CD4-positive, alpha-beta T cell treated with Interferon alpha-2 for 1 hour (primary cell): ENCODE measurements at places on chromosomes 11 and 22.

GRCh38 chr22:45169591-45170466 lies 6.1 kb downstream of the NUP50 start:
- DNase-seq, result peak; percentile 21

- DNase-seq, result no peak
These were observed 38.0 kb downstream of the EXT2 start for GRCh38 chr11:44133335-44133946.

DNA sequence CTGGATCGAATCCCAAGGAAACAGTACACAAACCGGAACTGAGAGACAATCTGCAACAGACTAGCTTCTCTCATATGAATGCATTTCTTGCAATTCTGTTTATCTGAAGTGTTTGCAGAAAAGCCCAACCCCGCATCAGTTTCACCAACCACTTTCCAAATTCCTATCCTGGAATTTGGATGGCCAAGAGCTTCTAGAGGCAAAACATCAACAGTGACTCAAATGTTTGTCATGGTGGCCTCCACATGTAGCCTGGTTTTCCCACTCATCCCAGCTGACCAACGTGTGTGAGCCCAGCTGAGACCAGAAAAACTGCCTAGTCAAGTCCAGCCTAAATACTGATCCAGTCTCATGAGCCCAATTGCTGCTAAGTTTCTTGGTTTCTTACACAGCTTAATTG lies 8.3 kb upstream of the MIEF1 start:
- DNase-seq, result no peak

DNA sequence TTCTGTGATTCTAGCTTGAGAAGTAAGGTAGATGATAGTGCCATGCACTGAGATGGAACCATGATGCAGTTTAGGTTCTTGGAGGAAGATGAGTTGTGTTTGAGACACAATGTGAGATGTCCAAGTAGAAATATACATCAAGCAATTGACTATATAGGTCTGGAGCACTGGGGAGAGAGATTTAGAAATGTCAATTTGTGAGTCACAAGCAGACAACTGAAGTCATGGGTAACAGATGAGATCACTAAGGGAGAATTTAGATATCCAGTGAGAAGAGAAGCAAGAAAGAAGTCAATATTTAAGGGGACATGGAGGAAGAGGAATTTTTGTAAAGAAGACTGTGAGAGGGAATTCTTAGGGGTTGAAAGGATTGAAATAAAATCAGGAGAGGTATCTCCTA lies 65.1 kb upstream of the RRAS2 start:
- DNase-seq, result no peak

DNA sequence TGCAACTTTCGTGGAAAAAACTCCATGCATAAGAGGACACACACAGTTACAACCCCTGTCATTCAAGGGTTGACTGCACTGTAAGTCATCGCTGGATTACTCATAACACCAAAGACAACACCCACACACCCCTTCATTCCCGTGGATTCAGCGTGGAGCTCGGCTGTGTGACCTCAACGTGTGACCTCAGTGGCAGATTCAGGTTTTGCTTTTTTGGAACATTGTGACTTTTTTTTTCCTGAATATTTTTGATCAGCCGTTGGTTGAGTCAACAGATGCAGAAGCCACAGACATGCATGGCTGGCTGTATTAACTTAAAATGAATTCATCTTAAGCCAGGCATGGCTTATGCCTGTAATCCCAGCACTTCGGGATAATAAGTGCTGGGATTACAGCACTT lies 19.7 kb upstream of the MUC5AC start:
- DNase-seq, result no peak

GRCh38 chr22:48261706-48262105 lies 1499.3 kb downstream of the TBC1D22A start:
- no peak for DNase-seq

GRCh38 chr22:44181033-44181911 lies 547 bp downstream of the PARVG start:
- peak; percentile 75 for DNase-seq

DNA sequence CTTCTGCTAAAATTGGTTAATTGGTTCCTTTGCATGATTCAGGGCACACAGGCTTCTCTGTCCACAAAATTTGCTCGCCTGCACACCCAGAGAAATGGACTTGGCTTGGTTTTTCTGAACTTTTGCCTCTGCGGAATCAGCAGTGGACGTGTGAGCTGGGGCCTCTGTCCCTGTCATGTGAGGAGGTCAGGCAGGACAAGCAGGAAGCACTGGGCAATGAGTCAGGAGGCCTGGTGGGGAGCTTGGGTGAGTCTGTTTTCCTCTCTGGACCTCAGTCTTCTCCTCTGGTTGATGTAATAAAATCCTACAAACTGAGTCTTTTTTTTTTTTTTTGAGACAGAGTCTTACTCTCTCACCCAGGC lies 10.4 kb upstream of the CELSR1 start:
- no peak for DNase-seq

DNA sequence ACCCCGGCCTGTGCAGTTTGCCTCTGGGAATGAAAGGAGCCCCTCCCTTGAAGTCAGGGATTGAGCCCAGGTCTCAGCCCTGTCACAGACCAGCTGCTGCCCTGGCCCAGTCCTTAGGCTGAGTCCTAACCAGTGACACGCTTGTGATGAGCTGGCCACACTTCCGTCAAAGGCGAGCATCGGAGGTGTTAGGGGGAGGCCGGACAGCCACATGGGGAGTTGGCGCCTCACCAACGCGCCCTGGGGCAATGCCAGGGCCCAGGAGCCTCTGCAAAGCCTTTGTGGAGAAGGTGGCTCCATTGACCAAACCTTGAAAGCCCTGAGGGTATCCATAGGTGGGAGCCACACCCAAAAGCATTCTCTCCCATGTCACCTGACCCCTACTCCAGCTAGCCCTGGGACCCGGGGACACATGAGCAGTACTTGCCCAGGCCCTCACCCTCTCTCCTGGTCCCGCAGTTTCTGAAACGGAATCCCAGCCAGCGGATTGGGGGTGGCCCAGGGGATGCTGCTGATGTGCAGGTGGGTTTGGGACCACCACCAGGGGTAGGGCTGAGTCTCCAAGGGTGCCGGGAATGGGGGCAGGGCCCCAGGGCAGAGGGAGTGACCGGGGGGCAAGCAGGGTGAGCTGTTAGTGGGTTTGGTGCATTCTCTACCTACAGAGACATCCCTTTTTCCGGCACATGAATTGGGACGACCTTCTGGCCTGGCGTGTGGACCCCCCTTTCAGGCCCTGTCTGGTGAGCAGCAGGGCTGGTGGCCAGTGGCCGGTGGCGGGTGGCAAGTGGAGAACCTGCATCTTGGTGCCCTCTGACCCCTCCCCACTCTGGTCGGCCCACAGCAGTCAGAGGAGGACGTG lies 3.7 kb downstream of the PTPRCAP start:
- DNase-seq, result peak; percentile 45
